ENCODE measurements at places on chromosomes 7 and 10.

- no peak overlapping the region for H3K27ac ChIP-seq
- peaks cover 10% of the 10 kb centered on the region for H3K4me1 ChIP-seq
Observed at GRCh38 chr10:121102706-121103105, 251.5 kb downstream of the WDR11 start.

DNA sequence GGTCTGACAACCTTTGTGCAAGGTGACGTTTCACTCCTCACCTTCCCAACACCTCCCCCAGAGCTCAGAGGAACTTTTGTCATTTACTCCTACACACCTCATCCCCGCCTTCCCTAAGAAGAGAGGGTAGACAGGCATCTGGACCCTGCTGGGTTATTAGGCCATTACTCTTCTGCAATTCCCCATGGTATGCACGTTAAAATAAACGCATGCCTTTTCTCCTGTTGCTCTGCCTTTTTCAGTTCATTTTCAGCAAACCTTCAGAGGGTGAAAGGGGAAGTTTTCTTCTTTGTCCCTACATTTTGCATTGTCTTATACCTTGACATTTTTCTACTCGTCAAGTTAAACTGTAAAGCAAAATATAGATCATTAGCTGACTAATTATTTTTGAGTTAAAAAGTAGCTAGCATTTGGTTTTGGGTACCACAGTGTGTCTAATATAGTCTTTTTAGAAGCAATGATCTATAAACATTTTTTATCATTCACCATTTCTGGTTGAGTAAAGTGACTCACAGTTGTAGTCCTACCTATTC lies 10.5 kb upstream of the EDRF1 start:
- no peak overlapping the region for H3K27ac ChIP-seq
- H3K27me3 ChIP-seq = no peaks in the 10 kb centered on the region
- H3K4me3 ChIP-seq = no peak overlapping the region
- H3K36me3 ChIP-seq = no peaks in the 10 kb centered on the region
- no peak for DNase-seq
- H3K4me1 ChIP-seq = no peaks in the 10 kb centered on the region

DNA sequence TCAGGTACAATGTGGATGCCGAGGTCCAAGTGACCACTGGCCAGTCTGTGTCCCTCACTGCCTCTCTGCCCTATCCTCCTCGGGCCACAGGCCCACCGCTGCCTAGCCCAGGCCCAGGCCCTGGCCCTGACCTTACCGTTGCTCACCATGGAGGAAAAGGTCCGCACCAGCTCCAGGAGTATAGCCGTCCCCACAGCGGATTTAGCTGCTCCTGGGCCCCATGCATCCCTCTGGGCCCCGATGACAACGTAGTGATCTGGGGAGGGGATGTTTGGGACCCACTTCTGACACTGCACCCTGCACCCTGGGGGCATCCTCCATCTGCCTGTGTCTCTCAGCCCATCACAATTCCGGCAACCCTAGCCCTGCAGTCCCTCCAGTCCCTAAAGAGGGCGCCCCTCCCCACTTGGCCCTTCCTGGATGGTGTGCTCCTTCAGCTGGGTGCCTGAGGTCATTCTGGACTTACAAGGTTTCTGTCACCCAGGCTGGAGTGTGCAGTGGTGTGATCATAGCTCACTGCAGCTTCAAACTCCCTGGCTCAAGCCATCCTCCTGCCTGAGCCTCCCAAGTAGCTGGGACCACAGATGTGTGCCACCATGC lies 12.1 kb downstream of the TFR2 start:
- no peak overlapping the region for H3K27ac ChIP-seq
- DNase-seq = peak; percentile 92
- peaks cover 14% of the 10 kb centered on the region for H3K4me1 ChIP-seq
- H3K4me3 ChIP-seq = no peak overlapping the region
- H3K36me3 ChIP-seq = no peaks in the 10 kb centered on the region
- H3K27me3 ChIP-seq = peaks cover 6% of the 10 kb centered on the region

- H3K4me3 ChIP-seq = peak overlapping the region; percentile 87
- peak; percentile 83 for DNase-seq
- no peaks in the 10 kb centered on the region for H3K36me3 ChIP-seq
- H3K27ac ChIP-seq = peak overlapping the region; percentile 55
Observed at GRCh38 chr7:24573554-24574338, 494 bp downstream of the PALS2 start.

- H3K4me1 ChIP-seq = peaks cover 11% of the 10 kb centered on the region
- H3K27ac ChIP-seq = no peak overlapping the region
- no peaks in the 10 kb centered on the region for H3K27me3 ChIP-seq
- no peaks in the 10 kb centered on the region for H3K36me3 ChIP-seq
- H3K4me3 ChIP-seq = no peak overlapping the region
Observed at GRCh38 chr10:79322616-79323543, 24.4 kb upstream of the PPIF start.

DNA sequence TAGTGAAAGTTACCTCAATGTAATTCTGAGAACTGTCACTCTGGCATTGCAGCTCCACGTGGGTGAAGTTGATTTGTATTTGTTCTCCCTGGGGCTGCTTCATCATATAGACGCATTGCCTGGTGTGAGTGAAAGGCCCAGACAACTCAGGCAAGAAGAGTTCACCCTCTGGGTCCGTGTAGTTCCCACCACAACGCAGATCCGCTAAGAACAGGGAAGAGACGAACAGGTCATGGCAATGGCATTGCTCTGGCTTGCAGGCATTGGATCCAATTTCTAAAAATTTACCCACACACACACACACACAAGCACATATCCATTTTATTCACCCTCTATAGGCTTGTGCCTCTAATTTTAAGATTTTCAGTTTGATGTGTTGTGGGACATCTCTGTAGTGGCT lies 45.4 kb downstream of the CUBN start:
- H3K4me1 ChIP-seq = no peaks in the 10 kb centered on the region
- no peak for DNase-seq
- no peaks in the 10 kb centered on the region for H3K36me3 ChIP-seq

- no peaks in the 10 kb centered on the region for H3K36me3 ChIP-seq
- no peak for DNase-seq
- peaks cover 5% of the 10 kb centered on the region for H3K4me1 ChIP-seq
- no peak overlapping the region for H3K27ac ChIP-seq
- peak overlapping the region; percentile 63 for H3K4me3 ChIP-seq
Observed at GRCh38 chr7:42235741-42236161, 1.3 kb downstream of the GLI3 start.

DNA sequence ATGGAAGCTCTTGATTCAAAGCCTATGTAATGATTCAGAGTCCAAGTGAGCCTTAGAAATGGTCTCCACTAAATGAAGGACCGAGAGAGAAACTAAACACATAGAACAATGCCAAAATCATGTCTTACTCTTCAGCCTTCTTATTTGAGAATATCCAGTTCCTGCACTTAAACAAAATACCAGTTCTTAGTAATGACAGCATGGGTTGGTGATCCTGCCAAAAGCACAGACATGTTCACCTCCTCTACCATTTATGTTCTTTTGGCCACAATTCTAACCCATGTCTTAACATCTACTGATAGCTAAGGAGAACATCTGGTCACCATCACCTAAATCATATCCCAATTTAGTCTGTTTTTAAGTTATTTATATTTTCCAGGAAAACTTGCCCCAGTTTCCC lies 239.6 kb upstream of the PTN start:
- H3K4me3 ChIP-seq = no peak overlapping the region
- H3K36me3 ChIP-seq = no peaks in the 10 kb centered on the region
- peaks cover 4% of the 10 kb centered on the region for H3K4me1 ChIP-seq
- H3K27ac ChIP-seq = no peak overlapping the region
- DNase-seq = no peak

GRCh38 chr7:46651070-46651469 lies 730.0 kb upstream of the IGFBP3 start:
- no peak overlapping the region for H3K4me3 ChIP-seq
- H3K36me3 ChIP-seq = no peaks in the 10 kb centered on the region
- no peaks in the 10 kb centered on the region for H3K27me3 ChIP-seq

- DNase-seq = no peak
- no peaks in the 10 kb centered on the region for H3K4me1 ChIP-seq
- H3K27me3 ChIP-seq = no peaks in the 10 kb centered on the region
- no peaks in the 10 kb centered on the region for H3K36me3 ChIP-seq
- H3K4me3 ChIP-seq = no peak overlapping the region
Observed at GRCh38 chr7:114539575-114539974, 125.0 kb downstream of the FOXP2 start.

DNA sequence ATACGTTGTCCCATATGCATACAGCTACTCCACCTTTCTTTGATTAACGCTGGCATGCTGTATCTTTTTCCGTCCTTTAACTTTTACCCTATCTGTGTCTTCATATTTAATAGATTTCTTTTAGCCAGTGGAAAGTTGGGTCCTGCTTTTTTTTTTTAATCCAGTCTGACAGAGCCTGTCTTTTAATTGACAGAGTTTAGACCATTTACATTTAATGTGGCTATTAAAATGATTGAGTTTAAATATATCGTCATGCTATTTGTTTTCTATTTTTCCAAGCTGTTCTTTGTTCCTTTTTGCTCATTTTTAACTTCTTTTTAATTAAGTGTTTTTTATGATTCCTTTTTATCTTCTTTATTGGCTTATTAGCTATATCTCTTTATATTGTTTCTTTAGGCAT lies 217.6 kb upstream of the NEBL start:
- H3K4me3 ChIP-seq = no peak overlapping the region
- no peaks in the 10 kb centered on the region for H3K27me3 ChIP-seq
- H3K4me1 ChIP-seq = no peaks in the 10 kb centered on the region
- H3K27ac ChIP-seq = no peak overlapping the region
- H3K36me3 ChIP-seq = no peaks in the 10 kb centered on the region

- no peak overlapping the region for H3K4me3 ChIP-seq
- H3K4me1 ChIP-seq = no peaks in the 10 kb centered on the region
- H3K27me3 ChIP-seq = no peaks in the 10 kb centered on the region
- no peaks in the 10 kb centered on the region for H3K36me3 ChIP-seq
- no peak for DNase-seq
- no peak overlapping the region for H3K27ac ChIP-seq
Observed at GRCh38 chr10:102327641-102328040, 67.9 kb upstream of the NFKB2 start.

DNA sequence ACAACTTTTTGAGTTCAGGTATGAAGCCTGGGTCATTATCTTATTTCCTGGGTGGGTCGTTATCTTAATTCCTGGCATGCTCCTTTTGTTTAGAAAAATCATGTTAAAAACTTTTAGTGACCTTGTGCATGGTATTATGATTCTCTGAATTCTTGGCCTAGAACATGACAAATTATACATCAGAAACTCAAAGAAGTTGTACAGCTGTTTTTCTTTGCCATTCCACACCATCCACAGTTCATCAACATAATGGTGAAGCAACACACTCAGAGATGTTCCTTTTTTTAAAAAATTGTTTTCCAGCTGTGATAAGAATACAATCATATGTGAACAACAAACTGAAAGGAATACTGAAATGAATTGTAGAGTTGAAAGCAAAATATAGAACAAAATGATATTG lies 149.2 kb upstream of the SEMA3D start:
- no peak overlapping the region for H3K27ac ChIP-seq
- H3K4me3 ChIP-seq = no peak overlapping the region
- H3K4me1 ChIP-seq = no peaks in the 10 kb centered on the region
- DNase-seq = no peak
- no peaks in the 10 kb centered on the region for H3K36me3 ChIP-seq

DNA sequence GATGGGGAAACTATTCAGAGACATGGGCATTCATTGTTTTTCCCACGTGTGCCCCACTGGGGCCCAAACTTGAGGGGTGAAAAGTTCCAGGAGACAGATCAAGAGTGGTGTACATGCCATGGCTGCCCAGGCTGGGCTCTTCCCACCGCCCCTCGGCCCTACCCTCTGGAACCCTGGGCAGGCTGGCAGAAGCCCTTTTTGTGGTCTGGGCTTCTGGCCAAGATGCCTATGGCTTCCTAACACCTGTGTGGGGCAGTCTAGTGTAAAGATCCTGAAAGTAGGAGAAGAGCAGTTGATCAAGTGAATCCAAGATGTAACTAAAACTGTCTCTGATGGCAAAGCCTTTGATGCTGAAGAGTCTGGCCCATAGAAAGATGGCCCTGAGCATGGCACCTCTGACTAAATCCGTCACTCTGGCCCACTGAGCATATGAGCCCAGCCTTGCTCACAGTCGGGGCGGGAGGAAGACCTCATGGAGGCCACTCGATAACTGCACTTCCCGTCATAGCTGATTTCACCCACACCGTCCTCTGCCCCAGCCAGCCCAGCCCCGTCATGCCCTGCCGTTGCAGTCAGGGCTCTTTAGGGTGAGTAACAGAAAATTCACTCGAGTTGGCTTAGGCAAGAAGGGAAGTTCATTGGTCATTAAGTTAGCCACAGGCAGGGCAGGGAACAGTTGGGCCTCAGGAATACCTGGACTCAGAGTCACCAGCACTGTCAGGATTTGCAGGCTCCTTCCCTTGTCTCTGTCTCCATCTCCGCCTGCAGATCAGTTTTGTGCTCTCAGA lies 37.9 kb upstream of the MTPAP start:
- no peak for DNase-seq
- no peaks in the 10 kb centered on the region for H3K36me3 ChIP-seq
- H3K27me3 ChIP-seq = no peaks in the 10 kb centered on the region
- no peaks in the 10 kb centered on the region for H3K4me1 ChIP-seq
- H3K4me3 ChIP-seq = no peak overlapping the region

DNA sequence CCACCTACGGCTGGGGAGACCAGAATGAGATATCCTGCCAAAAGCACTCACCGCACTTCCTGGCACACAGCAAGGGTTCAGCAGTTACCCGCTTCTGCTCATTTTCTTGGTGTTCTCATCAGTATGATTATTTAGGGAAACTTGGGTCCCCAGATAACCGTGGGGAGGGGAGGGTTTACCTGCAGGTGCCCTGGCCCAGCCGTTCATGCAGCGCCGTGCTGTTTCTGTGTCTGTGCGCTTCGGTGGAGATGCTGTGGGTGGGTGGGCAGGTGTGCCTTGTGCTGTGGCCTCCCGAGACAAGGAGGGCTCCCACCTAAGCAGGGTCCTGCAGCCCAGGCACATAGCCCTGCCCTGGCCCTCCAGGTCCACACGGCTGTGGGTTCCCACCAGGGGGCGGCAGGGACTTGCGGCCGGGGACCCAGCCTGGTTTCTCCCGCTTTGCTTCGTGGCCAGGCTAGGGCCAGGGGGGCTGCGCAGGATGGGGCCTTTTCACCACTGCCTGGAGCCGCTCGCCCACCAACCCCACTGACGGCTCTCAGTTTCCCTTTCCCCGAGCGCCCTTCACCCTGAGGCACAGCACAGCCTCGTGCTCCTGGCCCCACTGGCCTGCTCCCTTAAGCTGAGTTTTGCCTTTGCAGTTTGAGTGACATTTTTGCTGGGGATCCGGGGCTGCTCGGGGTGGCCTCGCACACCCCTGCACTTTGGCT lies 78.5 kb downstream of the LHPP start:
- H3K27ac ChIP-seq = no peak overlapping the region
- peak; percentile 25 for DNase-seq
- no peaks in the 10 kb centered on the region for H3K27me3 ChIP-seq
- H3K4me1 ChIP-seq = peaks cover 12% of the 10 kb centered on the region
- H3K36me3 ChIP-seq = no peaks in the 10 kb centered on the region
- no peak overlapping the region for H3K4me3 ChIP-seq

DNA sequence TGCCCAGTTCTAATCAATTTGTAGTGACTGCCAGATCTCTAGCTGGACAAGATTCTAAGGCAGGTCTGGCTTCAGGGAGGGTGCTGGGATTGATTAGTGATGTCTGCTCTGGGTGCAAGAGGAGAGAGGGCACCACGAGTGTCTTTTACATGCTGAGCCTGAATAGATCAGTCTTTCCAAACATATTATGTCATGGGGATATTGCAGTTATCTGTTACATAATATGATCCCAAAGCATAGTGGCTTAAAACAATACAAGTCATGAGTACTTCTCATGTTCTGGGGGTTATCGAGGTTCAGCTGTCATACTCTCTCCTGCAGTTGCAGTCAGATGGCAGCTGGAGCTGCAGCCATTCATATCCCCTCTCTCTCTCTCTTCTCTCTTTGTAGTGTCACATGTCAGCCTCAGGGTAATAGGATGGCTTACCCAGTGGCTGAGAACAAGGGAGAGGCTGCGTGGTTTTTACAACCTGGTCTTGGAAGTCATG lies 26.0 kb downstream of the SLC29A3 start:
- H3K36me3 ChIP-seq = no peaks in the 10 kb centered on the region
- no peak for DNase-seq
- no peaks in the 10 kb centered on the region for H3K27me3 ChIP-seq
- H3K4me1 ChIP-seq = peaks cover 41% of the 10 kb centered on the region
- no peak overlapping the region for H3K4me3 ChIP-seq
